RCC 7860 (cell line): ENCODE measurements at places on chromosomes 13 and 19.

DNA sequence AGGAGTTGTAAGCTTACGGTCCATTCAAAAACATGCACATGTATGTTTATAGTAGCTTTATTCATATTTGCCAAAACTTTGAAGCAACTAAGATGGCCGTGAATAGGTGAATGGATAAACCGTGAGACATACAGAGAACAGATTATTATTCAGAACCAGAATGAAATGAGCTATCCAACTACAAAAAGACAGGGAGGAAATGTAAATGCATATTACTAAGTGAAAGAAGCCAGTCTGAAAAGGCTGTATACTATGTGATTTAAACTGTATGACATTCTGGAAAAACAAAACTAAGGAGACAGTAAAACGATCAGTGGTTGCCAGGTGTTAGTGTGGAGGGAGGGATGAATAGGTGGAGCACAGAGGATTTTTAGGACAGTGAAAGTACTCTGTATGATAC, 19.9 kb downstream of the NDFIP2 start:
- DNase-seq = no peak

DNA sequence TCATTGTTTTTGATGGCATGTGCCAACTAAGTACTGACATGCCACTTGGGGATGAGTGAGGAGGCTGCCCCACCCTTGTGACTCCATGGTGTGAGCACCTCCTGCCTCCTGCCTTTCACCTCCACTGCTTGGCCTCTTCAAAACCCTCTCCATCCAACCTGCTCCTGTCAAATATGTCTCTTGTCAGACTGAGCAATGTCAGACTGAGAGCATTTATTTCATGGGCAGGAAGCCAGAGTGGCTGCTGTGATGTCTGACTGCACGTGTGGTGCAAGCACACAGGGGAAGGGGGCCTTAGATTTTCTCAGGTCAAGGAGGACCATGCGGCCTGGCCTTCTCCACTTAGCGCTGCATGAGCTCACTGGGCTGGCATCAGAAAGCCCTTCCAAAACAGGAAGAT, 68.3 kb downstream of the STARD13 start:
- DNase-seq = no peak

- no peak for DNase-seq
Observed at GRCh38 chr13:101416181-101417042, at the start of gene NALCN. Gene NALCN (minus strand): TSS chr13:101416508. CDS start chr13:101399126, 17,382 bp downstream.

DNA sequence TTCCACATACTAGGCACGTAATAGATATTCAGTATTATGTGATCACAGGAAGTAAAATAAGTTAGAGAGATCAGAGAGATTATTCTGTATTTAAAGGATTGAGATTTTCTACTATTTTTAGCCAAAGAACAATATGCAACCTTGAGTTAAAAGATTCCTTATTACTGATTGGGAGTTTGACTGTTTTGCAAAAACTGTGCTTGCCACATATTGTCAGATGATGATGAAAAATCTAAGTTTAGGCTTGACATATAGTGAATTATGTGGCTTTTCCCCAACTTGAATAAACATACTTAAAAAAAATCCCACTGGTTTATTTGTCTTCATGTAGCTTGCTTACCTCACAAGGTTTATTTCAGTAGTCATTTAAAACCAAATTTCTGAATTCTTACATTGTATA, 194.4 kb downstream of the KCNRG start:
- DNase-seq = no peak

GRCh38 chr13:96025283-96025682, 27.9 kb downstream of the UGGT2 start:
- no peak for DNase-seq

DNA sequence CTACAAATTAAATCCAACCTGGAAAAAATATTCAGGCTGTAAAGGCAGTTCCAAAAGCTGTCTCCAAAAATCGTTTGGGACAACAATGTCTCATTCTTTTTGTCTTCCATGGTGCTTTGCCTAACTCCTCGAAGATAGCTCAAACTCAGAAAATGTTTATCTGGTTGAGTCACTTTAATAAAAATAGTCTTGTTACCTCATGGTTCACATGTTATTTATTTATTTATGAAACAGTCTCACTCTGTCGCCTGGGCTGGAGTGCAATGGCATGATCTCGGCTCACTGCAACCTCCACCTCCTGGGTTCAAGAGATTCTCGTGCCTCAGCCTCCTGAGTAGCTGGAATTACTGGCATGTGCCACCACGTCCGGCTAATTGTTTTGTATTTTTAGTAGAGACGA, 4.9 kb upstream of the BRD4 start:
- DNase-seq = no peak
